Breast epithelium (tissue), 4 donors: ENCODE measurements at places on chromosomes 3 and 15. TPM values are rescaled to one million over a fixed set of nuclear protein-coding genes. Genes with fewer than 3 reads are reported as not detected.

DNA sequence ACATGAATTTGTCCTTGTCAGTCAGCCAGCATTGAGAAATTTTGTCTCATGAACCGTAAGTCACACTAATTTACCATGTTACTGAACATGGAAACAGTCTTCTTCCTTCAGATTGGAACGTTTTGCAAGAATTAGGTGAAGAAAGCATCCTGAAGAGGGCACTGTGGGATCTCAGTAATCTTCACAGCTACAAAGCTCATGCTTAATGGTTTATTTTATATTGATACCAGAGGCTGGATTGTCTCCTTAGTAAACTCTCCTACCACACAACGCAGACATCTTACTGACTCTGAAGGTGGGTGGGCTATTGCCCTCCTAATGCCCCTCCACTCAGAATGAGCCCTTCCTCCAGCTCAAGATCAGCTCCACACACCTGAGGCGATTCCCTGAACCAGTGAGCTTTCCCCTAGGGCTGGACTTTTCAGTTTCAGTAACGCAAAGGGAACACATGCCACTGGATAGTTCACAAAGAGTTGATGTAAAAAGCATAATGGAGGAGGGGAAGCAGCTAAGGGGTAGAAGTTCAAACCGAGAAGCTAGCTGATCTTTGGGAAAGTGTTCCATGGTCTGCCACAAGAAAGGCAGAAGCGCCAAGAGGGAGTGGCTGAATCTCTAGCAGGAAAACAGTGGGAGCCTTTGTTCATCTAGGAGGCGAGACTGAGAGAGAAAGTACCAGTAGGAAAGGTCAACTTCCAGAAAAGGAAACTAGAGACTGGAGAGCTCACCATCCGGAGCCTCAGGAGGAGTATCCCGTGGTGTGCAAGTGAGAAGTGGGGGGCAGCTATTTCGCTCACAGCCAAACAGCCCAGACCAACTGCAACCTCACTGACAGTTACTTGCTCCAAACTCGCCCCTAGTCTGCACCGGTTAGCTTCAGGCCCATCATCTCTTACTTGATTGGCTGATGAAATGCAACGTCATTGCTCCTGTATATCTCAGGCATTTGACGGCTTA is at the start of gene SLC9C1:
TSS of gene SLC9C1 (minus strand) at position 849 of the 954 bp plus-strand sequence. CDS start 7,425 bp downstream, outside the sequence.
- H3K4me3 ChIP-seq: peak within 1 kb of the TSS; percentile 67
- DNase-seq: peak; percentile 38
- no peaks in the 10 kb centered on the region for H3K27me3 ChIP-seq
- no peaks in the 10 kb centered on the region for H3K4me1 ChIP-seq

- DNase-seq: no peak
- H3K27ac ChIP-seq: no peak overlapping the region
- no peaks in the 10 kb centered on the region for H3K27me3 ChIP-seq
- H3K36me3 ChIP-seq: no peaks in the 10 kb centered on the region
- H3K4me1 ChIP-seq: no peaks in the 10 kb centered on the region
Measured at GRCh38 chr3:46538803-46539442, 27.2 kb downstream of the LRRC2 start.

FRMD5 gene
- total RNA-seq: 1.6 TPM

GRCh38 chr15:98438907-98439306 is 209.4 kb upstream of the IGF1R start:
- no peak overlapping the region for H3K4me3 ChIP-seq
- no peak overlapping the region for H3K27ac ChIP-seq
- DNase-seq: no peak

ISLR gene
- 71.8 TPM for total RNA-seq

FOXB1 gene
- not detected for total RNA-seq

DNA sequence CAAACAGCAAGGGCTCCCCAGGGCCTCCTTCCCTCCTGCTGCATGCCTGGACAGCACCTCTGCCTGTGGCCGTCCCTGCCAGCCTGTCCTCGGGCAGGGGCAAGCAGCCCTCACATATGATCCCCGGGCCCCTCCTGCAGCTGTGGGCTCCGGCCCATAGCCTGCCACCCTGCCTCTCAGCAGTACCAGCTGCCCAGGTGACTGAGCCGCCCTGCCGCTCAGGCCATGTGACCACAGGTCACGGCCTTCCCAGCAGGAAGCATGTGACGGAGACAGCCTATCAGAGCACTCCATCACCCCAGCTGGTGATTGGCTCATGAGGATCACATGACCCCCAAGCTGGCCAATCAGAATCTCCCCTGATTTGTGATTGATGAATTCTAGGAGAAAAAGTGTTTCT is 23.9 kb downstream of the ALDH1L1 start:
- no peak for DNase-seq
- H3K4me1 ChIP-seq: no peaks in the 10 kb centered on the region
- no peaks in the 10 kb centered on the region for H3K27me3 ChIP-seq
- no peak overlapping the region for H3K27ac ChIP-seq

DNA sequence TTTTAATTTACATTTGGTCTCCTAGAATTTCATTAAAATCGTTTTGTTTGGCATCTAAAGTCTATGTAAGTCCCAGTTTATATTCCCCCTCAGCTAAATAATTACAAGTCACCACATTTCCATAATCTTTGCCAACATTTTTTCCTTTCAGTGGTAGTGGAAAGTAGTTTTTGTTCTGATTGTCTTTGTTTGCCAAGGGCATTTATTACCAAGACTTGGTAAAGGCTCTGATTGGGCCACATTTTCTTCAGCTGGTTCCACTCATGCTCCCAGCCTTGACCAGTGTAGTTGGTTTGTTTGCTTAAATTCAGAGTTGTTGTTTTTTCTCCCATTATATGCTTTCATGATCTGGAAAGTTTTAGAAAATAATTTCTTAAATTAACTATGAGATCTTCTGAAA is 153.4 kb upstream of the MME start:
- H3K27ac ChIP-seq: peak overlapping the region; percentile 9
- no peaks in the 10 kb centered on the region for H3K36me3 ChIP-seq
- no peak overlapping the region for H3K4me3 ChIP-seq
- no peaks in the 10 kb centered on the region for H3K4me1 ChIP-seq
- no peaks in the 10 kb centered on the region for H3K27me3 ChIP-seq
